NCI-H1417 treated with DMSO at 0.1 percent for 48 hours (cell line): ENCODE measurements at places on chromosomes 7 and 10.
A peak's percentile ranks its signal among the peaks of the same experiment; 100 is the strongest.

DNA sequence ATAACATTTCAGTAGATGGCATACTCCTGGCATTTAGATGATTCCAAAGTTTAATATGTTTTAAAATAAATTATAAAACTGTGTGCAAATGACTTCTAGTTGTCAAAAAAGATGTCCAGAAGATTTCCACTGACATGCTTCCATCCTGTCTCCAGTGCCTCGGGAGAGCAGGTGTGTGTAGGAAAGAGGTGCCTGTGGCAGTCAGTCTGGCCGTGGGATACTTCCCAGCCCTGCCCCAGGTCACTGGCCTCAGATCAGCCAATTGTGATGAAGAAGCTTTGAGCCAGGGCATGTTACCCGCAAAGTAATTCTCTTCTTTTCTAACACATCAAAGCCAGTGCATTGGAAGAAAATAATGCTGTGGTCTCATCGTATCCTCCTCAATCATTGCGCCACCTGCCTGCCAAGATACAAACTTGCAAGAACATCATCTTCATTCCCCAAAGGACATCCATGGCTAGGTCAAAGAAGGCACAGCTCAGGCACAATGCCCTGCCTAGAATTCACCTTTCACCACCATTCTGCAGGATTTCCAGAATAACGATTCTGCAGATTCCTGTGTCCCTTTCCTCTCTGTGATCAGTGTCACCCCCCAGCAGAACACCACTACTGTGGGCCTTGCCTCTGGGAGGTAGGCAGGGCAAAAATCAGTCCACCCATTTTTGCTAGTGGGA lies 6.3 kb upstream of the KCNMA1 start:
- no peak for DNase-seq

GRCh38 chr7:144670218-144670617 lies 165.6 kb downstream of the TPK1 start:
- DNase-seq, result no peak

GRCh38 chr7:96090756-96091155 lies 231.1 kb downstream of the SLC25A13 start:
- peak; percentile 94 for DNase-seq

DNA sequence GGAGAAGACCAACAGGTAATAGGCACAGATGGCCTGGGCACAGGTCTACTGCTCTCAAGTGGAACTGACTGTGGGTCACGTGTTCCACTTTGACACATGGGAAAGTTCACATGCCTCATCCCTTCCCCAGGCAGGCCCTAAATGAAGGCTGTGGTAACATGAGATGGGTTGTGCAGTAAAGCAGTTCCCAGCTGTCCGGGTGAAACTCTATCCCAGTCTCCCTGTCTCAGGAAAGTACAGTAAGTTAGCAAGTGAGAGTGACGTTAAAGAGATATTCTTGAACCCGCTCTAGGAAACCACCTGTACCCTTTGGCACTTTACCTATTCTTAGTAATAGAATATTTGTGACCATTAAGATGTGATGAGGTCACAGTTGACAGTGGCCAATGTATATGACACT lies 343.7 kb upstream of the AOAH start:
- no peak for DNase-seq

GRCh38 chr7:2017481-2017891 lies 215.3 kb downstream of the MAD1L1 start:
- no peak for DNase-seq

GRCh38 chr10:116779076-116779687 lies 36.8 kb upstream of the HSPA12A start:
- DNase-seq, result no peak

DNA sequence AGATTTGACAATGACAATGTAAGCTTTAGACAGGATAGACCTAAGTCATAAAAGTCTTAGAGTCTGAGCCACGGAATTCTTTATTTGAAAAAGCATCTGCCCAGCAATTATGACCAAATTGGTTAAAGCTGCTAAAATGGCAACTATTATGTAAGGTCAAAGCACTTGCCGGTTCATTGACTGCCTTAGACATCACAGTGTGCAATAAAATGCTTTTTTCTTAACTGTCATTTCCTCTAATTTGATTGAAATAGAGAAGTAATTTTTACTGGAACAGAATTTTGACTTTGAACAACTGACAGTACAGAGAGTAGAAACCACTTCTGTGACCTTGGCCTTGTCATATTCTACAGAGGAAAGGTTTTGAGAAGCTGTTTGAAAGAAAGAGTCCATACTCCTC lies 142.9 kb downstream of the THSD7A start:
- no peak for DNase-seq

DNA sequence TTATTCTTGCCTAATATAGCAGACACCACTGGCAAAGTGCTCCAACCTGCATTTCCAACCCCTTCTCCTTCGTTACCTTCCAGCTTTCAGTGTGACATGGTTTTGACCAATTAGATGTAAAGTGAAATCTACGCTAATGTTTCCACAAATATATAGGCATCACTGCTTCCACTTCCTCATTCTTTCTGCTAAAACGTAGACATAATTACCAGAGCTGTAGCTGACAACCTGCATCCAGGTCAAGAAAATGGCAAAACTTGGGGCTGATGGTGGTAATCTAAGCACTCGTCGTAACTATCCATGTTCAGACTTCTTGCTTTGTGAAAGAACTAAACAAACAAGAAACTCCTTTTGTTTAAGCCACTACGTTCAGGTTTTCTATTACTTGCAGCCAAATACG lies 41.8 kb upstream of the COL1A2 start:
- DNase-seq, result no peak

DNA sequence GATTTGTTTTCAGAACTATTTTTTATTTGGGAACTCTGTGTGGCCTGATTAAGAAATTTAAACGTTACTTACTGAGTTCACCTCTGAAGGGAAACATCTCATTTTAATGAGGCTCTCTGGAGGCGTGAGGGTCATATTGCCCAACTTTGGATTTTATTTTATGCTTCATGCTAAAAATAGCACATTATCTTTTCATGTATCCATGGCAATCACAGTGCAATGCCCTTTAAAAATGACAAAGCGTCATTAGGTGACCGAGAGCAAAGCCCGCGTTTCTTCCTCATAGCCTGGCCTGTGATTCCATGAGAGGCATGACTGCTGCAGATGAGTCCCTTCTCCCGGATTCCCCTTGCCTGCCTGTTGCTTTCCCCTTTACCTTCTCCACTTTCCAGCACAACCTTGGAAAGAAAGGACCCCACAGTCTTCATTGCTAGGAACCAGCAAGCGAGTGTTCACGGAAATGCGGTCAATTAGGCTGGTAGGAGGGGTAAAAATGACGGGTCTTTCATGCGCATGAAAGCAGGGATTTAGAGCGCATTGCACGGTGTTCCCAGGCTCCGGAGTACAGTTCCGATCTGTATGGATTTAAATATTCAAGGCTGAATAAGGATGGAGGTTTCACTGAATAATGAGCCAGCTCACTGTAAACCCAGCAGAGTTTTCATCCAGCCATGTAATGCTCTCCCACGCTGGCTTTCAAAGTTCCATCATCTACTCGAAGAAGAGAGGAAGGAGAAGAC lies 98.2 kb upstream of the PITRM1 start:
- DNase-seq, result no peak

GRCh38 chr10:86914734-86915133 lies 42.7 kb downstream of the MMRN2 start:
- no peak for DNase-seq

- DNase-seq, result no peak
Measured at GRCh38 chr7:117190746-117191435, 132.0 kb downstream of the WNT2 start.

DNA sequence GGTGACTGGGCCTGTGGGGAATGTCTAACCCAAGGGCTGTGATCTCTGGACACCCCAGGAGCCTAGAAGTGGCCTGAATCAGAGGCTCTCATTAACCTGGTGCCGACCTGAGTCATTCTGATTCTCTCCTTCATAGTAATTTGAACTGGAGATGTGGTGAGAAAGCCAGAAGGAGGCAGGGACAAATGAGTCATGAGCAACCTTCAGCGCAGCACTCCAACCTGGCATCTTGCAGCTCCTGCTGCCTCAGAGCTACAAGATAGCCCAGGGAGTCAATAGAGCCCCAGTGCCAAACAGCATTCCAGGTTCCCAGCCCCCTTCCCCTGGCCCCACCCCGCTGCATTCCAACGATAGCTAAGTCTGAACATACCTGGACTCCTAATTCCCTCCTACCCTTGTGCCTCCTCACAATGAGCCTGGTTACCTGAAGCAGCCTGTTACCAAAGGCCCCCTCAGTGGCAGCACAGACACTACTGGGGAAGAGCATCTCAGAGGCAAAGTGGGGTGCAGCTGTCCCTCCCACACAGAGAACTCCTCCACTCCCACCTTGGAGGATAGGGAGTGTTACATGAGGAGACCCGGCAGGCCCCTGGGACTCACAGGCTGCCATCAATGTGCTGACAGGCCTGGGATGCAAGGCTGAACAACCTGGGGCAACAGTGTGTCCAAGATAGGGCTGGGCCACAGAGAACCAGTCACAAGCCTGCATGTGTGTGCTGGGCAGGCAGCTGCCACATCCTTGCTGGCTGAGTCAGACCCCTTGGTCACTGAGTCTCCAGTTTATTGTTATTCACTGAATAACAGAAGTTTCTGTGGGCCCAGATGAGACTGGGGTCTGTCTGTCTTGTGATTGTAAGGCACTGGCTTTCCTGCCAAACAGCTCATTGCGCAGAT lies 76.8 kb upstream of the LEP start:
- no peak for DNase-seq

- DNase-seq, result no peak
Measured at GRCh38 chr7:20095436-20095835, 121.7 kb downstream of the MACC1 start.

- no peak for DNase-seq
Measured at GRCh38 chr7:77797734-77798393, 370 bp downstream of the TMEM60 start.

DNA sequence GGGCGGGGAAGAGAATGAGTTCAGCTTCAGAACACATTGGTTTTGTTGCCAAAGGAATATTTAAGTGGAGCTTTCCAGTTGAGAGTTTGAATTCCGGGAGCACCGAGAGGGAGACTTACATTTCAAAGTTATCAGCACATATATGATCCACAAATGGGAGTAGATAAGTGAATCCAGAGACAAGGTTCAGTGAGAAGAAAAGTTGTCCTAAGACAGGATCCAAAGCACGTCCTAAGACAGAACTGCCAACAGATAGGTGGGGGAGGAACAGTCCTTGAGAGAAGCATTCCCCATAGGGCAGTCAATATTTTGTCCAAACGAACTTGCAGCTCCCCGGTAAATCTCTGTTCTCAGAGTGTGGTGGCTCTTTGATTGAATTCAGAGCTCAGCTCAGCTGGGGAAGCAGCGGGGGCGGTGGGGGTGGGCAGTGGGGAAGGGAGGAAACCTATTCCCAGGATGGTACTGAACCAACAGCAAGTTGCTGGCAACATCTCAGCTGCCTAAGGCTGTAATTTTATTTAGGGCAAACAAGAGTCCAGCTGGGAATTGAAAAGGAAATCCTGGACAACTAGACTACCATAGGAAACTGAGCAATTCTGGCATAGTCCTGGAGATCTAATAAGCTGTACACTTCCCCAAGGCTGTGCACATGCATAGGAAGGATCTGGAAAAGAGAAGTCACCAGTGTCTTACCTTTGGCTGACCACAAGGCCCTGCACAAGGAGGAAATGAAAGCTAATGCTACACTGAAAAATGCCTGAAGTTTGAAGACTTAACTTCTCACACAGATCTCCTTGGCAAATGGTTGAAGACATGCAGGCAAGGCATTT lies 94.2 kb upstream of the CXCL12 start:
- no peak for DNase-seq

DNA sequence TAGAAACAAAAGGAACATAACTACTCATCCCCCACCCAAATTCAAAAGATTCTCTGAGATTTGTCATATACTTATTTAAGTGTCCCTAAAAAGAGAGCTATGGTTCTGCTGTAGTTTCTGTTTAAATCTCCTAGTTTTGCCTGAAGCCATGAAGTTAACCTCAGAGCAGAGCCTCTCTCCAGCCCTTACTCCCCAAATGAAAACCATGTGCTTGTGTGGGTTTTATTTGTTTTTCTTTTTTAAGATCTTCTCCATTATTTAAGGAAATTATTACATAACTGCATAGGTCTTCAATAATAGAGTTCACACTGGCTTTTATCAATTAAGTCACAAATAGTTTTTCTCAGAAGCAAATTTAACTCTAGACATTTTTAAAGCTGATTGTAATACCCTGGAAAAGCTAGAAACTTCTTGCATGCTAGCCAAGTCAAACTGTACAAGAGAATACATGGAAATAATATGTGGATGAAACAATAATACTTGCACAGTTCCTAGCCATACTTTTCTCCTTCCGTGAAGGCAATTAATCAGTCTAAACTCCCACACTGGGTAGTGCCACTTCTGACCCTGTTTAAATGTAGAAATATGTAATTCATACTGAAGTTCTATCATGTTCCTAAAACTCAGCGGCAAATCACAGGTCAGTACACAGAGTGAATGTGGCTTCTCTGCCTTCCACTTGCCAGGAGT lies 579.7 kb downstream of the SUGCT start:
- DNase-seq, result no peak

DNA sequence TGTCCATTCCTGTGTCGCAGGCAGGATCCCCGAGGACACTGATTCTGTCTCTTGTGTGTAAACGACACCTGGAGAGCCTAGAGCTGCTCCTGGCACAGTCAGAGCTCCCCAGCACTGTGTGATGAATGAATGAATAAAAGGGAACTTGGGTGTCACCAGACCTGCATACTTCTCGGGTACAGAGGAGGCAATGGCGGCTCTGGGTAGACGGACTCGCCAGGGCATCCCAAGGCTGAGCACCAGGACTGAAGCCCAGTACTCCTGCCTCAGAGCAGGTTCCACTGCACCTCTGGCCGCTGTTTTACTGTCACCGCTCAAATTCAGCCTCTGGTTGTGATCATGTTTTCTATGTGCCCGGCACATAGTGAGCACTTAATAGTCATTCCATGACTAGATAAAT lies 255.8 kb downstream of the GLRX3 start:
- no peak for DNase-seq

- DNase-seq, result no peak
Measured at GRCh38 chr10:1546431-1547110, 190.8 kb downstream of the ADARB2 start.

DNA sequence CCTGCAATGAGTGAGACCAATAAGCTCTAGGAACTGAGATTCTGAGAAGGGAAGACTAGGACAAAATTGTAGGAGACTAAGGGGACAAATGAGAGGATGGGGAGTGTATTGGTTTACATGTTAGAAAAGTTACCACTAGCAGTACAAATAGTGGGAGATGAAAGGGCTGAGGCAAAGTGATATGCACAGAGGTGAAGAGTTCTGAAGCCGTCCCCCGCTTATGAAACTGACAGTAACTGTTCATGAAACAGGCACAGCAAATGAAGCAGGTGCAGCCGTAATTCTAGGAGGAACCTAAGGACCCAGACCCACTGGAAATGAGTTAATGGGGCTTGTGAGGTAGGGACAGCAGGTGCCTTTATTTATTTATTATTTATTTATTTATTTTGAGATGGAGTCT lies 211.3 kb downstream of the PRKG1 start:
- no peak for DNase-seq

DNA sequence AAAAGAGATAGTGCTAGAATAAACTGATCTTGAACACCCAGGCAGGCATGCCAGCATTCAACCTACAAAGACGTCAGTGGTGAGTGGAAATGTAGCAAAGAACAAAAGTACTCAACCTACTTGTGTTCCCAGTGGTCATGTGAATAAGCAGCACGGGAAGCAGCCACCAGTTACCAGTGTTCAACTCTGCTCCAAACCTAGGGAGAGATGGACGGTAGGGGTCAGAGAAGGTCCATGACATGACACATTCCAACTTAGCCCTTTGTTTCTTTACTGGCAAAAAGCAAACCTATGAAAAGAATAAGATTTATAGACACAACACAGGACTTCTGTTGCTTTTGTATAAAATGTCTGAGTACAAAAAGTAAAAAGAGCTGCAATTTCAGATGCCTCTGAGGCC lies 511.4 kb downstream of the XPNPEP1 start:
- DNase-seq, result no peak

GRCh38 chr7:45625067-45625466 lies 50.9 kb downstream of the ADCY1 start:
- no peak for DNase-seq
